ENCODE measurements at places on chromosomes 4 and X. TPM values are rescaled to one million over a fixed set of nuclear protein-coding genes. Genes with fewer than 3 reads are reported as not detected.

CNKSR2 gene
- total RNA-seq: 200 TPM

HADH gene
- total RNA-seq: 10.1 TPM

LUZP4 gene
- total RNA-seq: not detected

ERAS gene
- not detected for total RNA-seq

CTAG1B gene
- not detected for total RNA-seq

GBA3 gene
- 0.16 TPM for total RNA-seq

DNA sequence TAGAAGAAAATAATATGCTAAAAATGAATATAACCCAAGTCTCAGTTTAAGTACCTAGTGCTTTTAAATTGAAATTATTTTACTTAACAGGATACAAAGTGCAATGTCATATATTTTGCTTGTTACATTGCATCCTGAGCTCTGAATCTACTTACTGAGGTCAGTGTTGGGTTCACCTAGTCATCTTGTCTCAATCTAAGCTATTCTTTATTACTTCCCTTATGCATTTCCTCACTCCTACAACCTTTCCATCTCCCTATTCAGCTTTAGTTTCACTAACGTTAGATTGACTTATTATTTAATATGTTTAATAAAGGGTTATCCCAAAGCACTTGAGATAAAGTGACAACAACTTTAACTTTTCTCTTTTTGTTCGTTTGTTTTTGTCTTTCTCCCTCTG lies 483.7 kb downstream of the FSTL5 start:
- DNase-seq: no peak

- no peak for DNase-seq
These were observed 76.8 kb upstream of the GC start for GRCh38 chr4:71860643-71861042.

GRCh38 chr4:123215536-123215935 lies 181.1 kb upstream of the SPRY1 start:
- DNase-seq: no peak

DNA sequence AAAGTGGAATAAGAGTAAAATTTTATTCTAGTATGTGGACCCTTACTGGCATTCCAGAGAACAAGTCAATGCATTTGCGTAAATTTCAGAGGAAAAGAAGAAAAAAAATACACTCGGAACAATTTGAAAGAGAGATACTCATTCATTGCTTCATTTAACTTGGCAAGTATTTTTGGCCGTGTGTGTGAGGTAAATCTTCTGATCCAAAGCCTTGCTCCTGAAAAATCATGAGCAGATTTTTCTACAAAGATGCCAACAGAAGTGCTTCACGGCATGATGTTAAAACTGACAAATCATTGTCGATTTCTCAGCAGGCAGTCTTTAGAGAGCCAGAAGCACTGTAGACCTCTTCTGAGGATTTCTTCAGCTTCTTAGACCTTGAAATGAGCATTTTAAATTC lies 194.0 kb downstream of the COX18 start:
- DNase-seq: no peak

Data from occipital lobe (tissue), 3 donors.